NT2/D1 (cell line): ENCODE measurements at places on chromosomes 6 and 20.

DNA sequence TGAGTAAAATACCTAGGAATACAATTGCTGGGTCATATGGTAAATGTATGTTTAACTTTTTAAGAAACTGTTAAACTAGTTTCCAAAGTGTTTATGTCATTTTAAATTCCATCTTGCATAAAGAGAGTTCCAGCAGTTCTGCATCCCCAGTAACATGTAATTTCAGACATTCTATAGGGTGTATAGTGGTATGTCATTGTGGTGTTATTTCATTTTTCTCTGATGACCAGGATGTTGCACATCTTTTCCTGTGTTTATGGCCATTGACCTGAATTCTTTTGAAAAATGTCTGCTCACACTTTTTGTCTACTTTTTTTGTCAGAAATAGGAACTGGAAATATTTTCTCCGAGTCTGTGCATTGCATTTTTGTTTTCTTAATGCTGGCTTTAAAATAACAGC lies 128.9 kb downstream of the TMEM200A start:
- DNase-seq, result no peak

DNA sequence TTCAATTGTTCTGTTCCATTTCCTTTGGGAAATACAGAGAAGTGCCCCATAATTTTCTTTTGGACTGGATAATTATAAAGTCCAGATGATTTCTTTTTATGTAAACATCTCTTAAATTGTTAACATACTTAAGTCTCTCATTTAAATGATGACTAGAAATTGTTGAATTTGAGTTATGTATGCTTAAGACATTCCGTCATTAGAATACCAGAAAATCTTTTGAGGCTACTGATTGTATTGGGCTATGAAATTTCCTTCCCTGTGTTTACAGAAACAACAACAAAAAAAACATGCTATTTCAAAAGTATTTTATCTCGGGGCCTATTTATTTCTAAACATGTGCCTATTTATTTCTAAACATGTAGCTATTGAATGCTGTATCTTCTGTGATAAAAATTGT lies 125.4 kb downstream of the SH3BGRL2 start:
- DNase-seq, result no peak

DNA sequence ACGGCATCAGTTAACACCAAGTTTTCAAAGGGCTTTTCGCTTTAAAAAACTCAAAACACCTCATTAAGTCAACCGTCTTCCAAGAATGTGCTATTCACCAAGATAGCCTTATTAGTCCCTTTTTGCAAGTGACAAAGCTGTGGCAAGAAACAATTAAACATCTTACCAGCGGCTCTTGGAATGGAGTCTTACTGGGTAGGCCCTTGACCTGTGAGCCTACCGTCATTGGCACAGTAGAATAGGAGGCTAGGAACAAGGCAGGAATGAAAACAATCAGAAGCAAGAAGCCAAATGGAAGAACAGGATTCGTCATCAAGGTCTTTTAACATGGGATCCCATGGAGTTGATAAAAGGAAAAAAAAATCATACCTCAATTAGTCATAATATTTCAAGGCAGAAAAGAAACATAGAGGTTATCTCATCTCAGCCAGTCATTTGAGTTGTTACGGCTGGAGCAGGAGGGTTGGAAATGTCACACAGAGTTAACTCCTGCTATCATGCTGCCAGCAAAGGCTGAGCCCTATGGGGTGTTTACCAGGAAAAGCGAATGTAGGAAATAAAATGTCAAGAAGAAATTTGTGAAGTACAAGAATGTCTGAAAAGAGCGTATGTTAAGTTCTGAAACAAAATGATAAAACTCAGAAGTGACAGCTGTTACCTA lies 236.4 kb downstream of the UST start:
- no peak for DNase-seq

GRCh38 chr6:32047539-32047854 lies 9.3 kb downstream of the CYP21A2 start:
- DNase-seq, result no peak

DNA sequence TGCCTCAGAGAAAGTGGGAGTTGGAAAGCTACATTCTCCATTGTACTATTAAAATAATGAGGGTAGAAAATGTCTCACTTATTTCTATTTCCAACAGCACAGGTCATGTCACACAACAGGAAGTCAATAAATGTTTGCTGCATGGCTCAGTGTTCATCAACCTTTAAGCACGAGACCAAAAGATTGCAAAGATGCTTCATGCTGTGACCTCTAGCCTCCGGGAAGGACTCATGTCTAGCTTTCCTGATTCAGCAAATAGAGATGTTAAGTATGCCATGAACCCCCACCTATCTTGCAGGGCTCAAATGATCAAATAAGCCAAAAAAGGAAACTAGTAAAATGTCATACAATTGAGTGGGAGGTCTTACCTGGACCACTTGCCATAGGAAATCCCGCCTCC lies 57.4 kb downstream of the NCOA6 start:
- no peak for DNase-seq

GRCh38 chr6:163965426-163966348 lies 551.2 kb downstream of the QKI start:
- DNase-seq, result no peak

GRCh38 chr6:37435373-37435772 lies 2.4 kb downstream of the CMTR1 start:
- no peak for DNase-seq

GRCh38 chr6:111793711-111794111 lies 79.5 kb downstream of the FYN start:
- no peak for DNase-seq

GRCh38 chr6:18976966-18977365 lies 589.8 kb downstream of the RNF144B start:
- DNase-seq, result no peak

DNA sequence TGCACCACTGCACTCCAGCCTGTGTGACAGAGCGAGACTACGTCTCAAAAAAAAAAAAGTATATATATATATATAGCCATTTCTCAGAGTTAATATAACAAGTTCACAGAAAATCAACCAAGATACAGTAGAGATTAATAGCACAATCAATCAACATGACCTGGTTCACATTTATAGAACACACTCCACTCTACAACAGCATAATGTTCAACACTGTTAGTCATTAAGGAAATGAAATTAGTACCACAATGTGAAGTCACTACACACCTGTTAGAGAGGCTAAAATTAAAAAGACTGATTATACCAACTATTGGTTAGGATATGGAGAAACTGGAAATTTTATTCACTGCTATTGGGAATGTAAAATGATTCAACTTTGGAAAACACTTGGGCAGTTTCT lies 387.7 kb downstream of the QKI start:
- no peak for DNase-seq

DNA sequence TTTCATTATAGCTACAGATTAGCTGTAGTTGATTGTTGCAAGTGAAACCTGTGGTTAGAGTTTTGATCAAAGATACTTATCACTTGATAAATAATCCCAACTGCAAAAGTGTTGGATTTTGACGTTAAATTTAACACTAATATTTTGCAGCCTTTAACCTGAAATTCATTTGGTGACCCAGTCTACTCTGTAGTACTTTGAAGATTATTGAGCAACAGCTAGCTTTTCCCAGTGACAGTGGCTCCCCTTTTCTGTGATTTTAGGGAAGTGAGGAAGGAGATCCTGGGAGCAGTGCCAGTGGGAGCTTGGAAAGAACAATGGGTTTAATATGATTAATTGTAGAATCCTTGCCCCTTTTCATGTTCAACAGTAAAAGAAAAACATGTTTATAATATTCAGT lies 76.9 kb downstream of the NCOA3 start:
- DNase-seq, result no peak
